ENCODE measurements at places on chromosomes 6 and 20. TPM values are rescaled to one million over a fixed set of nuclear protein-coding genes. Genes with fewer than 3 reads are reported as not detected.

The SEL1L2 gene
- total RNA-seq = not detected

- no peak for DNase-seq
Measured at GRCh38 chr6:163538331-163538730, 123.8 kb downstream of the QKI start.

The OLIG3 gene
- total RNA-seq = not detected

The SPTLC3 gene
- 7.1 TPM for total RNA-seq
